Dermis microvascular lymphatic vessel endothelial cell (primary cell): ENCODE measurements at places on chromosomes 3 and 15. TPM values are rescaled to one million over a fixed set of nuclear protein-coding genes. Genes with fewer than 3 reads are reported as not detected.

DNA sequence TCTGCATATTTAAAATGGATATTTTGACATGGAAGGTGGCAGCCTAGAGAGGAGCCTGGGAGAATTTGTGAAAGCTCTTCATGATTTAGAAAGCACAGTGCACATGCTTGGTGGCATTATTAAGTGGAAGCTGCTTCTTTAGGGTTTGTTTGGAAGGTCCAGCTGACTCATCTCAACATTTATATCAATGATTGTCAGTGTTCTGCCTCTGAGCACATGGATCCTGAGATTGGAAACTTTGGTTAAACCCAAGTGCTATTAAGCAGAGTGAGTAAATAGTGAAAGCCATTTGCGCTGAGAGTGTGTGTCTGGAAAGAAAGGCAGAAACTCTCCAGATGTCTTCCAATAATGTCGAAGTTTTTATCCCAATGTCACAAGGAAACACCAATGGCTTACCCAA, 7.4 kb downstream of the NOX5 start:
- DNase-seq, result no peak

DNA sequence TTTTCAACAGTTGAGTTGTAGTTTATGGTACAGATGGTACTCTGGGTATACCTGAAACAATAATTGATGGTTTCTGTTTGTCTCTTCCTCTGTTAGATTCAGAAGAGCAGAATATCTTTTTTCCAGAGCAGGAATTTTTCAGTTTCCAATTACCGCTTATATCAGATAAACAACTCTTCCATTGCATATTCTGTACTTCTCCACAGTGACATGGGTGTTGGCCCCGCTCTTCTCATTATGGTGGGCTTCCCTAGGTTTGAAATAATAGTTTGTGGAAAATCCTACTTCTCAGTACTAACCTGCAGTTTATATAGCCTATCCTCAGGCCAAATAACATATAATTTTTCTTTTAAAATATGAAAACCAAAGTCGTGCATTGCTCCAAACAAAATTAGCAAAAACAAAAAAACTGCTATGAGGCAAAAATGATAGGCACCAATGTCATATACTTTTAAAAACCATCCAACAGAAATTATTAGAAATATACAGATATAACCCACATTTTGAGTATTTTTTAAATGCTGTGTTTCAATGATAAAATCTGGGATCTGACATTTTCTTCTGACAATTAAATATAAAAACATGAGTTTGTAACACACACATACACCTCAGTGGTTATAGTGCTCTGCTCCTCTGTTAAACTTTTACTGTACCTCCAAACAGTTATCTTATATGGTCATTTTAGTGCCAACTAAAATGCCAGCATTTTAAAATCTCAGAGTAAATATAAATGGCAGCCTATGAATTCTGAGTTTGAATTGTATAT, 56.8 kb downstream of the CMSS1 start:
- no peak for DNase-seq

The MORC1 gene
- not detected in 2 replicates for total RNA-seq

GRCh38 chr3:162183440-162183839, 686.8 kb downstream of the OTOL1 start:
- DNase-seq, result no peak

The NOX5 gene
- under 0.01 TPM in 1 of 2 replicates, not detected in the other for total RNA-seq

GRCh38 chr15:74777769-74778598, 3.9 kb upstream of the CSK start:
- DNase-seq, result no peak

DNA sequence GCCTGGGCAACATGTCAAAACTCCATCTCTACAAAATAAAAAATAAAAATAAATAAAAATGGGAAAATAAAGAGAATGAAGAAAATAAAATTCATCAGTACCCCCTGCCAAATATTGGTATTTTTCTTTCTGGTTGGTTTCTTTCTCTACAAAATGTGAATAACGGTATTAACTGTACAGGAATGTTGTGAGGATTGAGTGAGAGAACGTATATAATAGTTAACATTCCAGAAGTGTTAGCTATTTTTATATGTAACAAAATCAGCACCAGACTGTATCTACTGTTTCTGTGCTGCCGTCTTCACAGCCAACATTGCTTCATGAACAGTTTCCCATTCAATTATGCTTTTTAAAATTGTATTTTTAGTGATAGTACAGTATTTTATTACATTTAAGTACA, 25.5 kb upstream of the RNU6-1 start:
- no peak for DNase-seq

The ECT2 gene
- 18.1 and 28.1 TPM in 2 replicates for total RNA-seq

GRCh38 chr3:45773714-45774449, 22.5 kb downstream of the SLC6A20 start:
- peak; percentile 58 for DNase-seq

GRCh38 chr15:27706300-27706699, 392.8 kb downstream of the OCA2 start:
- DNase-seq, result no peak

DNA sequence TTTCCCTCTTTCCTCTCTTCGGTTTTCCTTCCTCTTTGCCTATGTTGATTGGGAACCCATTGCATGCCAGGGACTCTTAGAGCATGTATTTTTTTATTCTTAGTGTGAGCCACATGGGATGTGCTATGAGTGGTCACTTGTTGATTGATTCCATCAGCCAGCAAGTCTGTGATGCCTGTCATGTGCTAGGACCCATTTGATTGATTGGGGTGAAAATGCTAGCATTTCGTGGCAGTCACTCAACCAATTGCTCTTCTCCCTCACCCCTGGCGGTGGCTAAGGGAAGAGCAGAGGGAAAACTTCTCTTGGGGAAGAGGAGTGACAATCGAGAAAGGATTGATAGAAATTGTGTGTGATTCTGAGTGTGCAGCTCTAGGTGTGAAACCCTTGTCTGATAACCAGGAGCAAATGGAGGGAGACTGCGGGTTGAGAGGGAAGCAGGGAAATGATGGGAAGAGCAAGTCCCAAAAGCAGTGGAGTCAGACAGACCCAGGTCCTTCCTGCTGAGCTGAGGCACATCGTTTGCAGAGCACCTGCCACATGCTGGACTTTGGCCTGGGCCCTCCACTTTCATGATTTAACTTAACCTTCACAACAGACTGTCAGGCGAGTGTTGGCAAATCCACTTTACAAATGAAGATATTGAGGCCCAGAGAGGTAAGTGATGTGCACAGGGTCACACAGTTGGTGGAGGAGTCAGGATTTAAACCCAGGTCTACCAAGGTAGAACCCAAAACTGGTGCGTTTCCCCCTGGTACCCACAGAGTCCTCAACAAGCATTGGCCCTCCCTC, 40.0 kb downstream of the SLC6A11 start:
- DNase-seq, result no peak

DNA sequence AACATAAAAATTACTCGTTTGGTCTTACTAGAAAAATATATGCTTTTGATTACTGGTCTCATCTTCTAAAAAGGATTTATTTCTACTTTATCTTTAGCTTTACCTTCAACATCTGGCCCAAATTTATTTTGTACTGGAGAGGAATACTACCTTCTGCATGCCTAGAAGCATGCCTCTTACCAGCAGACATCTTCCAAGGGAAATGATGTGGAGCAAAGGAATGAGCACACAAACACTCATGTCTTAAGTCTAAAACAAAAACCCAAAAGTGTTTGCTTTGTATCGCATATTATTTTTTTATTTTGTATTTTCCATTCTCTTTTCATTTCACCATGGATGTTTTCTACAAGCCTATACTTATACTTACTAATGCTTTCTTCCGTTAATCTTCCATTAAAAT, 304.6 kb upstream of the KCNMB2 start:
- no peak for DNase-seq

GRCh38 chr3:21484057-21484827, 266.8 kb downstream of the ZNF385D start:
- peak; percentile 39 for DNase-seq

GRCh38 chr15:23578521-23579150, 13.2 kb downstream of the MKRN3 start:
- DNase-seq, result no peak

- no peak for DNase-seq
Measured at GRCh38 chr3:30114918-30115317, 491.5 kb upstream of the TGFBR2 start.

DNA sequence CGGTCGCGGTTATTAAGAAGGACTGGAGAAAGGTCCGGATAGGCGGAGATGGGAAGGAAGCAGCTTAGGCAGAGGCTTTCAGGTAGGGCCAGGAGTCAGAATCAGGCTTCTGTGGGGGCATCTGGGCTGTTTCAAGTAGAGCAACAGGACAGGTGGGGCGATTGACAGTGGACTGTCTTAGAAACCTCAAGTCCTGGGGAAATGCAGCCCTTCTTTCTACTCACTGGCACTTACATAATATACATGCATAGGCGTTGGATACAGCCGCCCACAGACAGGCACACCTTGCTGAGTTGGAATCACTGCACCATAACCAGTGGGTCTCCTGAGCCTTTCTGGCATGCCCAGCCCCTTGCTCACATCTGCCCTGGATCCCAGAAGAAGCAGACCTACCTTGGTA, 730 bp downstream of the MYD88 start:
- no peak for DNase-seq

DNA sequence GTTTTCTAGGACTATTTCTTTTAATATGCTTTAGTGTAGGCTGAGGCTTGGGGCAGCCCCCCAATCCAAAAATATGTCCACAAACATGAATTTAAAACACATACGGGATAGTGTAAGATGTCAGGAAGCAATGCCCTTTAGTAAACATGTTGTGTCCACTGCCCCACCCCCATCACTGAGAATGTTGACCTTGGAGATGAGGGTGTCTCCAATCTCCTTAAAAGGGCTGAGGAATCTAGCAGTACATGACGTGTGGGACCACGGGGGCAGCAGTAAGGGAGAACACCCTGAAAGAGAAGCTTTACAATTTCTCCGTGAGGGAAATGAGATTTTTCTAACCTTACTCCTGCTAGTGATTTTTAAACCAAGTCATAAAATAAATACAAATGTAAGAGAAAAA, 84.7 kb downstream of the SQOR start:
- DNase-seq, result no peak

GRCh38 chr3:25420147-25420546, 7.9 kb upstream of the RARB start:
- DNase-seq, result no peak

DNA sequence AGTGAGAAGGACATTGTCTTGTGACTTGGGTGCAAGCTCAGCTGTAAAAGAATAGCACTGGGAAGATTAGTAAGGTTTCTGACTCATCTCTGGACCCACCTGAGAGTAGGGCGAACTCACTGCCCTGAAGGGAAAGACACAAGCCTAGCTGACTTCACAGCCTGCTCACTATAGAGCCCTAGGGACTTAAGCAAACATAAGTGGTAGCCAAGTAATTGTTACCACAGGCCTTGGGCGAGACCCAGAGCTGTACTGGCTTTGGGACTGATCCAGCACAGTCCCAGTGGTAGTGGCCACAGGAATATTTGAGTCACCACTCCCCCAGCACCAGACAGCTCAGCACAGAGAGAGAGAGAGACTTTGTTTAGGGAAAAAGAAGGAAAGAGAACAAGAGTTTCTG, 429.9 kb downstream of the TBL1XR1 start:
- no peak for DNase-seq

GRCh38 chr15:63501256-63502089, 2.9 kb upstream of the USP3 start:
- peak; percentile 17 for DNase-seq

The TTC23 gene
- 12.5 and 17.1 TPM in 2 replicates for total RNA-seq

DNA sequence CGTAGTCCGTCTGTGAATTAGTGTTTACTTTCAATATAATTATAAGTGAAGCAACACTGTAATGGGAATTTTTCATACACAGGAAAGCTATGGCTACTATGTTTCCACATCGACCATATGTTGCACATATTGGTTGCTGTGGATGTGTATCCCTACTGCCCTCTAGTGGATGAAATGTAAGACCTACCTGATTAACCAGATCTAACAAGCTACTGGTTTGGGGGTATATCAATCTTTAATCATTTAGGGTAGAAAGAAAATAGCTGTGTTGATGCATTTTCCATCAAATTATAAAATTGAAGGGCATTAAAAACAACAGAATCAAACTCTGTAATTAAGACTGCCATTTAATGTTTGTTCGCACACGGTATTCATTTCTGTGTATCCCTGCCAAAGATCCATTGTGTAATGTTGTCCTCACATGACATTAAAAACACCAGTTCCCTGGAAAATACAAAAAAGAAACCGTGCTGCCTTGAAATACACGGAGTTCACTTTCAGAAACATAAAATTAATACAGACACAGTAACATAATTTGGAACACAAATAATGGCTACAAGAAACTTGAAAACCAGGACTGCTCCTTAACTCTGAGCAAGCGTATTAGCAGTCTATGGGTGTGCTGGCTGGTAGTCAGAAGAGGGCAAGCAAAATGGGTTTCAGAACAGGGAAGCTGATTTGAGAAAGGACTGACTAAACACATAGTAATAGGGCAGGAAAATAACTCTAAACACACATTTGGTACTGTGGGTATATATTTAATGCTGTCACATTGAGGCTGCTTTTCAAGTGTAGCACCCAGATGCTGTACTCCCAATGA, 125.1 kb downstream of the TIGIT start:
- DNase-seq, result peak; percentile 90

The GHRL gene
- 0.39 and 0.51 TPM in 2 replicates for total RNA-seq

The CDCP1 gene
- total RNA-seq, result 0.13 and 0.39 TPM in 2 replicates

DNA sequence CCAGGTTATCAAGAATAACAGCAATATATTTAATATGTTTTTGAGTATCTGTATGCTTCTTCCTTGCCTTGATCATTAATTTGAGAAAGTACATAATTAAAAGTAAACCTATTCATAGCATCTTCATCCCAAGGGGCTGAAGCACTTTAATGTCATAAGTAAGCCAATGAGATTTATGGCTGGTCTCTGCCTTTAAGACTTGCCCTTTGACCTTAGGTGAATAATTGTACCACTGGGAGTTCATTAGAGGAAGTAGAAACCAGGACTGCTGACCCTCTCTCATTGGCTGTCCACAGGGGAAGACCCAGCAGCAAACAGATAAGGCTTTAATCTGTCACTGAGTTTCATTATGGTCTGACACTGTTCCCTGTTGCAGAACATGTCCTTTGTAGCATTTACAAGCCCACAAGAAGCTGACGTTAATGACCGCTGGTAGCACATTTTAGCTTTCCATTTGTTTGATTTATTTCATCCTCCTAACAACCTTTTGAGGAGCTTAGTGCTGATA, 16.3 kb upstream of the ERC2 start:
- no peak for DNase-seq

The MESD gene
- total RNA-seq, result 12.9 and 13.4 TPM in 2 replicates

- DNase-seq, result no peak
Measured at GRCh38 chr3:4416961-4417360, 50.1 kb downstream of the SUMF1 start.

GRCh38 chr15:94395640-94396039, 164.3 kb downstream of the MCTP2 start:
- no peak for DNase-seq

- no peak for DNase-seq
Measured at GRCh38 chr3:194396539-194396858, 2.6 kb downstream of the GP5 start.
